C1 segment of cervical spinal cord (tissue), 14 donors: ENCODE measurements at places on chromosomes 16 and 17.

DNA sequence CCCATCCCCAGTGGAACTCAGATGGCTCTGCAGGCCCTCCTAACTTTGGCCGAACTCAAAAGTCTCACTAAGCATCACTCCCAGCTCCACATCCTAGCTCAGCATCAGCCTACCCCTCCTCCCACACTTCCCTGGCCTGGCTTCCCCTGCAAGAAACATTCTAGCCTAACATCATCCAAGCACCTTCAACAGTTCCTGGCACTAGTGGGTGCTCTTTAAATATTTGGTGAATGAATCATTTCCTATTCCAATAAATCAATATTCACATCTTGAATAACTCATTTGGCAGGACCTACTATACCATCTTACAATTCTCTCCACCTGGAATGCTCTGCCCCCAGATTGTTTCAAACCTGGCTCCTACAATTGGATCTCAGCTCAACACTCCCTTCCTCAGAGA, 11.0 kb upstream of the BBS2 start:
- DNase-seq = no peak

- no peak for DNase-seq
Observed at GRCh38 chr16:89545831-89546574, 14.5 kb upstream of the RPL13 start.

- no peak for DNase-seq
Observed at GRCh38 chr17:1050246-1050995, 53.5 kb downstream of the TIMM22 start.

DNA sequence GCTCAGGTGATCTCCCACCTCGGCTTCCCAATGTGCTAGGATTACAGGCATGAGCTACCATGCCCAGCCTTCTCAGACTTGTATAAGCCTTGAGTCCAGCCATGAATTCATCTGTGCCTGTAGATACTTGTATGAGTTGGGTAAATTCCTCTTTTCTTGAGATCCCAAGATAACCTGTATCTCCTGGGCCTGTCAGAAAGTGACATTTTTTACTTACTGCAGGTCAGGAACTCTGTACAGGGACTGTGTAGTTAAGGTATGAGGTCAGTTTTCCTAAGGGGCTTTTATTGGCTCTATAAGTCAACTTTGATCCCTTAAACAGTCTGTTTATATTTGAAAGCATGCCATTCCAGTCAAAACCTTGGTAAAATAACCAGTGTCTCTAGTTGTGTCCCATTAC, 106.3 kb upstream of the HAS3 start:
- DNase-seq = no peak

- DNase-seq = no peak
Observed at GRCh38 chr17:29054835-29055234, 11.9 kb downstream of the PIPOX start.

- DNase-seq = no peak
Observed at GRCh38 chr16:2244301-2244700, 7.1 kb downstream of the ECI1 start.

- no peak for DNase-seq
Observed at GRCh38 chr17:8791910-8792270, 7.3 kb downstream of the MFSD6L start.

DNA sequence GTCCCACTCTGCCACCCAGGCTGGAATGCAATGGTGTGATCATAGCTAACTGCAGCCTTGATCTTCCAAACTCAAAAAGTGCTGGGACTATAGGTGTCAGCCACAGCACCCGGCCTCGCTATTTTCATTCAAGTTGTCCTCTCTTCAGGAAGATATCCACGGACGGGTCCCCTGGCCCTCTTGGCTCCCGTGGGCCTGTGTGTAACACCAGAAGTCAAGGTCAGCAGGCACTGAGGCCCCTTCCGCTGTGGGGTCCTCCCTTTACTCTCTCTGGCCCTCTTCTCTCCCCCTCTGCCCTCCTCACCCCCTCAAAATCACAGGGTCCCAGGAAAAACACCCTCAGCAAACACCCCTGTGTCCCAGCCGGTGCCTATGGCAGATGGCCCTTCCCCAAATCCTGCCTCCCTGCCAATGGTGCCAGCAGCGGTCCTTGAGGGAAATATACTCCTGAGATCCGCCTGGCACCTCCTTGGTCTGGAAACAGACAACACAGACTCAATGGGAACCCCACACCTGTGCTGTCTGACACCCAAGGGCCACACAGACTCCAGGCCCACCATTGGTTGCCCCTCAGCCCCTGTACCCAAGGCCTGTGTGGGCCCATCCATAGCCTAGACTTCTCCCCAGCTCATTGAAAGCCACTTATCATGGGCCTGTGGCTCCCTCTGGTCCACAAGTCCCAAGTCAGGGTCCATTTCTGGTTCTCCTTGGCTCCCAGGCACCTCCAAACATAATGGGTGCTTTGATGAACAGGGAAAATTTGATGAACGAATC, 221.5 kb downstream of the ZNF423 start:
- no peak for DNase-seq

DNA sequence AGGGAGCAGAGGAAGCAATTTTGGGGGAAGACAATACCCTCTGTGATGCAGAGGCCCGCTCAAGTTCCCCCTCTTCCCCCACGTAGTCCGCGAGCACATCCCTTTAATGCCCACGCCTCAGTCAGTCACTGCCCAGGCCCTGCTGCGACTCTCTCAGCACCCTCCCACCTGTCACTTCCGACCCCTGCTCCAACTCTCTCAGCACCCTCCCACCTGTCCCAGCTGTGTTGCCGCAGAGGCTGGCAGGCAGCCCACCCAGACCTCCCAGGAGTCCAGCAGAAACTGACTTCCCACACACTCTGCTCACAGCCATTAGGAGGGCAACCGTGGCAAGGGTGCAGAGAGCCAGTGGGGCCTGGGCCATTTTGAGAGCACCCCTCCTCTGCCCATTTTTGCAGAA, 92.7 kb downstream of the WSCD1 start:
- no peak for DNase-seq

DNA sequence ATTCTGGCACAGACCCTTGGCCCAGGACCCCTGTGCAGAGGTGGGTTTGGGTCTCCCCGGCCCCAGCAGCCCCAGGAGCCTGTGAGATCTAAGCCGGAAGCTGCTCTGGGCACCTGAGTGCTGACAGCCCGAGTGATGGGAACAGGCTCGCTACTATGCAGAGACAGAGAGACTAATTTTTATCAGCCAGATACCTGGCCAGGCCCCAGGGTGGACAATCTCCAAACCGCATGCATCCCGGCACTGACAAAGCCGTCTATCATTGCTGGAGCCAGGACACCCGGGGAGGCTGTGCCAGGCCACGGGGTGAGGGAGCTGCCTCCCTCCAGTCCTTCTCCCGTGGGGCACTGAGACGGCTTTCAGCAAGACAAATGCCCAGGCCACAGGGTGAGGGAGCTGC, 25.0 kb downstream of the CBFA2T3 start:
- DNase-seq = no peak

DNA sequence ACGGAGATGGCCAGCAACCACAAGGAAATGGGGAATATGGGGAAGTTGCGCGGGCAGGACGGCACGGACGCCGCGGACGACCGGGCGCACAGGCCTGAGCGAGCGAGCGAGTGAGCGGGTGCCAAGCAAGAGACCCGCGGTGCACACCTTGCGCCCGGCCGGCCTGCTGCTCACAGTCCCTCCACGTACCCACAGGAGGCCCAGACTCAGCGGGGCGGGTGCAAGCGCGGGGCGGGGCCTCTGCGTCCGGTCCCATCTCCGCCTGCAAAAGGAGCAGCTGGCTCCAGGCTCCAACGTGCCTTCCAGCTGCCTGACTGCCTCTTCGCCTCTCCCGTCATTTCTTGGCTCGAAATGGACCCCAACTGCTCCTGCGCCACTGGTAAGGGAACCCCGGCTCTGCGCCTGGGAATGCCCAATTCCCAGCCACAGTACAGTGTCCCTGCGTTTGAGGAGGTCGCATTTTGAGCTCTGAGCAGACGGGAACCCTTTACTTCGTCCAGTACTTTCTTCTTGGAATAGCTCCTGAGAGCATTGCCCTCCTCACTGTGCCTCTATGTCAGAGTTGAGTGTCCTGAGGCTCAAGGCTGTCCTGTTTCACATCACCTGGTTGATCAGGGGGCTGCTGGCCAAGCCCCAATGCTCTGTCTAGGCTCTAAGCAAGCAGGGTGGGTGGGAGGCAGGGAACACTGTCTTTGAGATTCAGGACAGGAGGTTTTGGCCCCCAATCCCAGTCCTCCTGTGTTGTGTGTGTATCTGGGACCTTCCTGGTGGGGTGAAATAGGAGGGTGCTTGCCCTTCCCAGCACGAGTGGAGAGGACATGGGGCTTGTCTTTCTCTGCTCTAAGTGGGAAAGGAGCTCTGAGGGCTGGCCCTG, 8.1 kb upstream of the MT1E start:
- DNase-seq = no peak

GRCh38 chr16:53131050-53131362, 76.2 kb downstream of the CHD9 start:
- no peak for DNase-seq

DNA sequence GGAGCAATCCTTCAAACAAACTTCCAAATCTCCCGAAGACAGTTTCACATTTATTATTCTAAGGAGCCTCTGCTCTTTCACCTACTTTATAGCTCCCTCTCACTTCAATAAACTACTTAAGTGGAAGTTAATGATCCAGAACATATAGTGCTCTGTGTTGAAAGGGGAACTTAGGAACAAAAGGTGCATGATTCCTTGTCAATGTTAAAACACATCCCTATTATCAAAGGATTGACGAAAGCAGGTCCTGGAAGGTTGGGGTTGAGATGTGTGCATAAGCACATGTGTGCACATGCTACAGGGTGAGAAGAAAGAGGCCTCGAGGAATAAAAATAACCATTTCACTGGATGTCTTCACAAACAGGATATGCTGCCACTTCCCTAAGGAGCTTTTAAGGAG, 170.3 kb downstream of the SLC39A11 start:
- no peak for DNase-seq

GRCh38 chr17:45790296-45790922, 6.3 kb downstream of the CRHR1 start:
- no peak for DNase-seq

DNA sequence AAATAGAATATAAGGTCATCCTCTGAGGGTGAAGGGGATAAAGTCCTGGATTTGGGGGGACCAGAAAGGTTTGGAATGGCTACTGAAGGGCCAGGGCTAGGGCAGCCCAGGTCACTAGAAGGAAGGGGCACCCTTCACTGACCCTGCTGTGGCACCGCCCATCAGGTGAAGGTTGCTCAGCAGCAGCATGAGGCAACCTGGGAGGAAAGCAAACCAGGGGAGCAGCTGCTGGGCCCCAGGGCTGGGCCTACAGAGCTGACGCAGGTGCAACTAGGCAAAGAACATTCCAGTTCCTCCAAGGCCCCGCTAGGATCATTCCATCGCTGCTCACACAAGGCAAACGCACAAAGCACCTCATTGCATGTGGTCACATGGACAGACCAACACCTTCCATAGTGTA, 3.4 kb upstream of the HSBP1 start:
- no peak for DNase-seq

DNA sequence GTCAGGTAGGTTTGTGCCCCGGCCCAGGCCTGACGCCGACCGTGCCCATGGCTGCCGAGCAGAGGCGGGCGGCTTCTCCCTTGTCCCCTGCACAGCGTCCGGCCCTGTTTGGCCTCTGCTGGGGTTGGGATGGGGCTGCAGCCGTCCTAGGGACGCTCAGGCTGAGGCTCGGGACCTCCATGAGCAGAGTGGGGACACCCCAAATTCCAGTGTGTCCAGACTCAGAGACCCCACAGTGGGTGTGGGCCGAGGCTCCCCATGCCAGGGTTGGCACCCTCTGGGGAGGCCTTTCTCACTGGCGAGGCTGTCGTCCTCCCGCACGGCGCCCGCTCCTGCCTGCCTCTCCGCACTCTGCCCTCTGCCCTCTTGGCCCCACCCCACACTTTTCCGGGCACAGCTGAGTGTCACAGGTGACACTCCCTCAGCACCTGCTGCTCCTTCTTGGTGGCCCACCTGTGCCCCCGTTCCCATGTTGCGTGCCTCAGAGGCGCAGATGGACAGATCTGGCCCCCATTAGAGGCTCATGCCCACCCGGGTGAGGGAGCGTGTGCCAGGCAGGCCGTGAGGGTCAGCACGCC, 16.1 kb downstream of the TRAF7 start:
- DNase-seq = no peak

DNA sequence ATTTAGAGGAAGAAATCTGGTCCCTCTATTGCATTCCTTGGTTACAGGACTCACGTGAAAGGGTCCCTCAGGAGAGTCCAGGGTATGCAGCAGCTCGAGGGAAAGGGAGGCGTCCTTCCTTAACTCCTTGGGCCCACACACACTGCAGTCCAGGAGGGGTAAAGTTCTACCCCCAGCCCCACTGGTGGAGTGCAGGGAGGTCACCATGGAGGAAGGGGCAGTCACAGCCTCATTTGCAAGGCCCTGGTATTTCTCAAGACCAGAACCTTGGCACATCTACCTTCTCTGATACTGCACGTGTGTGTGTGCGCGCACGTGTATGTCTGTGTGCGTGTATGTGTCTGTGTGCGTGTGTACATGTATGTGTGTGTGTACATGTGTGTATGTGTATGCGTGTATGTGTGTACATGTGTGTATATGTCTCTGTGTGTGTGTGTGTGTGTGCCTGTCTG, 11.1 kb downstream of the HIC1 start:
- DNase-seq = no peak

DNA sequence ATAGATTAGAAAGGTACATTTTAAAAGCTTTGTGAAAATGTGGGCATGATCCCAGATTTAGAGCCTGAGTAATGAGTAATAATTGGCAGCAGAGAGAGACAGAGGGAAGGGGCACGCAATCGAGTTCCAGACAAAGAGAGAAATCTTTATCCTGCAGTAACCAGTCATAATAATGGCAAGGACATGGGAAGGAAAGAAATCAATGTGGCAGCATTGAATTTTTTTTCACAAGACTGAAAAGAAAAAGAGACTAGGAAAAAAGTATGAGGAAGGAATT, 790.8 kb upstream of the SOX9 start:
- no peak for DNase-seq

- no peak for DNase-seq
Observed at GRCh38 chr16:11033629-11034420, 89.5 kb downstream of the CLEC16A start.

GRCh38 chr16:88970050-88970449, 7.0 kb downstream of the CBFA2T3 start:
- DNase-seq = no peak

DNA sequence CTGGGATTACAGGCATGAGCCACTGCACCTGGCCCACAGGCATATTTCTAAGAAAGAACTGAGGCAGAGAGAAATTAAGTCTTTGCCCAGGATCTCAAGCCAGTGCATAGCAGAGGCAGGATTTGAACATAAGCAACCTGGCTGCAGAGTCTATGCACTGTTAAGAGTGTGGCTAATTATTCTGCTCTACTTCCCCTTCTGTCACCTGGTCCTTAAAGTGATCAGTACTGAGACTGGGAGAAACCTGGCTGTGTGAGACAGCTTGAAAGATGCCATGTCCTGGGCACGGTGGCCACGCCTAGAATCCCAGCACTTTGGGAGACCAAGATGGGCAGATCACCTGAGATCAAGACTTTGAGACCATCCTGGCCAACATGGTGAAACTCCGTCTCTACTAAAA, 58.1 kb downstream of the IQCK start:
- no peak for DNase-seq

- no peak for DNase-seq
Observed at GRCh38 chr16:12059216-12059769, 82.8 kb downstream of the SNX29 start.
